ENCODE measurements at places on chromosomes 7 and 10. TPM values are rescaled to one million over a fixed set of nuclear protein-coding genes. Genes with fewer than 3 reads are reported as not detected.

DNA sequence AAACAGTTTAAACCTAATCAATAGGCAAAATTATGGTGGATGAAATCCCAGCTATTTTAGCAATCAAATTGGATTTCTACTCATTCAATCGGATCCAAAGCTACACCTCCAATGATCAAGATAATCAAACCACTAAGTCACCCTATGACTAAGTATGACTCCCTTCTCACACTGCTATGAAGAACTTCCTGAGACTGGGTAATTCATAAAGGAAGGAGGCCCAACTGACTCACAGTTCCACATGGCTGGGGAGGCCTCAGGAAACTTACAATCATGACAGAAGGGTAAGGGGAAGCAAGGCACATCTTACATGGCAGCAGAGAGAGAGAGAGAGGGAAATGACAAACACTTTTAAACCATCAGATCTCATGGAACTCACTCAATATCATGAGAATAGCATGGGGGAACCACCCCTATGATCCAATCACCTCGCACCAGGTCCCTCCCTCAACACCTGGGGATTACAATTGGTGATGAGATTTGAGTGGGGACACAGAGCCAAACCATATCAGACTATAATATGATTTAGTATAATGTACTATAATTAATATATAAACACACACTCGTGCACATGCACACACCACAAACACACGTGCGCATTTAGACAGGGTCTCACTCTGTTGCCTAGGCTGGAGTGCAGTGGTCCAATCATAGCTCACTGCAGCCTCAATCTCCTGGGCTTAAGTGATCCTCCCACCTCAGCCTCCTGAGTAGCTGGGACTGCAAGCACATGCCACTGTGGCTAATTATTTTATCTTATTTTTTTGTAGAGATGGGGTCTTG is 213.6 kb upstream of the FOXK1 start:
- no peaks in the 10 kb centered on the region for H3K36me3 ChIP-seq
- H3K4me1 ChIP-seq = no peaks in the 10 kb centered on the region
- H3K27ac ChIP-seq = no peak overlapping the region
- no peak for DNase-seq
- H3K27me3 ChIP-seq = peaks cover 8% of the 10 kb centered on the region

GRCh38 chr10:88835910-88836221 is 15.8 kb downstream of the ANKRD22 start:
- no peaks in the 10 kb centered on the region for H3K27me3 ChIP-seq
- H3K27ac ChIP-seq = no peak overlapping the region
- H3K4me3 ChIP-seq = no peak overlapping the region
- H3K36me3 ChIP-seq = no peaks in the 10 kb centered on the region
- DNase-seq = no peak

DNA sequence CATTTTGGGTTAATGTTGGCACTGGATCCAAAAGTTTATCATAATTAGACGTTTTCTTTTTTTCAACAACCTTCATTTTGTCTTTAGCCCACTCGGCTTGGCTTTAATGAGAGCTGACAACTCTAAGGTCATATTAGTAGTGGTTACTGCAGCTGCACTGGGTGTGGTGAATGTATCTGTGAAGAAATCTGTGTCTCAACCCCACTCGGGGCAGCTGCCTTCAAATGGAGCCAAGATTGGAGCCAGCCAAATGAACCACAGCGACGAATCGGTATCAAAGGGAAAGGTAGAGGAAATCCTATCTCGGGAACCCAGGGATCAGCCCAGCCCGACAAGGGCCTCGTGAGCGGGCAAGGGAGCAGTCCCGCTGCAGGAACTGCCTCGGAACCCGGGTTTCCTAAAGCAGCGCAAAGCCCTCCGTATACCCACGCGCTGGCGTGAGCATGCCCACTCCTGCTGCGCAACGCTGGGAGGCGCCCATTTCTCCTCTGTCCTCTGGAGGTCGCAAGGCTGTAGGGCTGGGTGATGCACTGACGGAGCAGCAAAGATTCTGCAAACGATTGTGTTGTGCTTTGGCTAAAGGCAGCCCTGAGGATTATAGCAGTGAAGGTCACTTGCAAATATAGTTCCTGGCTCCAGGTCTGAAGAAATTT is 98.7 kb upstream of the MBL2 start:
- H3K4me3 ChIP-seq = no peak overlapping the region
- no peaks in the 10 kb centered on the region for H3K4me1 ChIP-seq
- H3K27me3 ChIP-seq = no peaks in the 10 kb centered on the region

GRCh38 chr10:10362800-10363199 is 654.9 kb upstream of the CELF2 start:
- H3K4me3 ChIP-seq = no peak overlapping the region
- no peaks in the 10 kb centered on the region for H3K4me1 ChIP-seq
- no peak overlapping the region for H3K27ac ChIP-seq
- no peaks in the 10 kb centered on the region for H3K36me3 ChIP-seq

- no peak overlapping the region for H3K4me3 ChIP-seq
- no peak overlapping the region for H3K27ac ChIP-seq
- DNase-seq = no peak
- peaks cover 27% of the 10 kb centered on the region for H3K4me1 ChIP-seq
Measured at GRCh38 chr7:4093483-4093882, 588.6 kb upstream of the FOXK1 start.

The GOLGA7B gene
- total RNA-seq = 0.92 TPM

The ANKRD1 gene
- total RNA-seq = not detected

The TMEM270 gene
- not detected for total RNA-seq

The SPDYE16 gene
- 0.20 TPM for total RNA-seq

The CYP17A1 gene
- not detected for total RNA-seq

The DLG5 gene
- total RNA-seq = 2.7 TPM

Data from activated CD8-positive, alpha-beta T cell treated with anti-CD3 and anti-CD28 coated beads for 36 hours (primary cell).